ENCODE measurements at places on chromosomes 1 and 21. TPM values are rescaled to one million over a fixed set of nuclear protein-coding genes. Genes with fewer than 3 reads are reported as not detected.
A peak's percentile ranks its signal among the peaks of the same experiment; 100 is the strongest.

DNA sequence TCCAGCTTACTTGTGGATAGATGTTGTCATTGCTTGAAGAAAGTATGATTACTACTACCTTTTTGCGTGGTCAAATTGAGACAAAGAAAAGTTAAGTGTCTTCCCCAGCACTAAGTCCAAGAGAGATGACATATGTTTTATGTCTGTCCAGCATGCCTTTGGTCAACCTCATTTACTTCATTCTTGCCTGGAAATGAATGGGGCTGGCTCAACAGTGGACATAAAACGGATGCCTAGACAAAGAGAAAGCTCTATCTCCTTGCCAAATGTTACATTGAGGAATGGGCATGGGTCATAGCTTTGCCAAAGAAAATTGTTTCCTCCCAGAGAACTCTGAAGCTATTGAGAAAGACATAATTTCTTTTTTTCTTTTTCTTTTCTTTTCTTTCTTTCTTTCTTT, 82.4 kb upstream of the PLPPR4 start:
- peak overlapping the region; percentile 8 for H3K27ac ChIP-seq
- no peaks in the 10 kb centered on the region for H3K36me3 ChIP-seq
- no peak for DNase-seq
- no peak overlapping the region for H3K4me3 ChIP-seq
- H3K27me3 ChIP-seq, result peaks cover 2% of the 10 kb centered on the region

GRCh38 chr21:44337941-44338895, 972 bp downstream of the CFAP410 start:
- H3K4me3 ChIP-seq, result peak overlapping the region; percentile 84
- H3K27me3 ChIP-seq, result peaks cover 17% of the 10 kb centered on the region
- peak; percentile 84 for DNase-seq
- H3K27ac ChIP-seq, result peak overlapping the region; percentile 83

GRCh38 chr1:169392406-169392805, 24.4 kb downstream of the BLZF1 start:
- peaks cover 8% of the 10 kb centered on the region for H3K36me3 ChIP-seq
- no peak overlapping the region for H3K27ac ChIP-seq
- no peak overlapping the region for H3K4me3 ChIP-seq

GRCh38 chr1:235259133-235259778, 68.7 kb downstream of the ARID4B start:
- no peak for DNase-seq
- peaks cover 2% of the 10 kb centered on the region for H3K27me3 ChIP-seq
- no peaks in the 10 kb centered on the region for H3K36me3 ChIP-seq
- no peak overlapping the region for H3K27ac ChIP-seq
- no peak overlapping the region for H3K4me3 ChIP-seq

- H3K36me3 ChIP-seq, result no peaks in the 10 kb centered on the region
- H3K4me3 ChIP-seq, result no peak overlapping the region
- H3K27ac ChIP-seq, result no peak overlapping the region
- DNase-seq, result no peak
- H3K27me3 ChIP-seq, result no peaks in the 10 kb centered on the region
- no peaks in the 10 kb centered on the region for H3K4me1 ChIP-seq
These were observed 11.8 kb downstream of the PLPPR5 start for GRCh38 chr1:98992844-98993243.

GRCh38 chr1:14748151-14748550, 149.7 kb downstream of the KAZN start:
- no peaks in the 10 kb centered on the region for H3K4me1 ChIP-seq
- H3K4me3 ChIP-seq, result no peak overlapping the region
- H3K36me3 ChIP-seq, result no peaks in the 10 kb centered on the region
- no peak overlapping the region for H3K27ac ChIP-seq
- DNase-seq, result no peak

The RAB7B gene
- total RNA-seq, result not detected
